Foreskin fibroblast (primary cell): ENCODE measurements at places on chromosomes 6 and 20.

DNA sequence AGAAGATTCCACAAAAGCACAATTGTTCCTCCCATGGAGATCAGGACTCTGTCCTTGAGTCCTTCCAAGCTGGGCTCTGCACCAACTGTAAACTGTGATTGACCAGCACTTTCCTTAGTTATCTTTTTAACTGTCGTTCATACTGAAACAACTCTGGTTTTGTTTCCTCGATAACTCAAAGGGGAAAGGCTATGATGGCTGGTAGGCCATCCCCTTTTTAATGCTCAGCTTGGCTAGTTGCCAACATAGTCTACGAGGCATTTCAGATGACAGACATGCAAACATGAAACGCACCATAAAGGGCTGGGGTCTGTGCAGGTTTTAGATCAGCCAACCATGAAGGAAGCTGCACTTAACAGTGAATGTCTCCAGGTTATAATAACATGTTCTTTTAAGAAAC is 497.1 kb upstream of the ARID1B start:
- DNase-seq = no peak

DNA sequence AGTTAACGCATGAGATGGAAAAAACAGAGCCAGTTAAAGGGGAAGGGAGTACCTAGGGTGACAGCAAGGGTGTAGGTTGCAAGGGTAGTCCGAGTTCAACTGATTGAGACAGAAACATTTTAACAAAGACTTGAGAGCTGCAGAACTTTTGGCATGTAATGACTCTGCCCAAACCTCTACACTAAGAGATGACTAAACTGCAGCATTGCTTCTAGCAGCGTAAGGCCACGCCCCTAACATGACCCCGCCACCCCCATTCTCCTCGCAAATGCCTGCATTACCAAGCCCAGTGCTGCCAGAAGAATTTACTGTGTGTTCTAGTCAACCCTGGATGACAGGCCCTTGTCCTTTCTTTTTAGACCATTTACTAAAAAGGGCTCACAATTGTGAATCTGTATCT is 6.3 kb upstream of the HINT3 start:
- DNase-seq = peak; percentile 84

GRCh38 chr6:14193524-14193923 is 76.0 kb downstream of the CD83 start:
- no peak for DNase-seq

- DNase-seq = no peak
Measured at GRCh38 chr6:7933794-7934193, 23.2 kb upstream of the TXNDC5 start.

GRCh38 chr20:63138855-63139341 is 77.0 kb downstream of the YTHDF1 start:
- no peak for DNase-seq

- DNase-seq = peak; percentile 46
Measured at GRCh38 chr20:953742-954141, 37.6 kb upstream of the ANGPT4 start.

DNA sequence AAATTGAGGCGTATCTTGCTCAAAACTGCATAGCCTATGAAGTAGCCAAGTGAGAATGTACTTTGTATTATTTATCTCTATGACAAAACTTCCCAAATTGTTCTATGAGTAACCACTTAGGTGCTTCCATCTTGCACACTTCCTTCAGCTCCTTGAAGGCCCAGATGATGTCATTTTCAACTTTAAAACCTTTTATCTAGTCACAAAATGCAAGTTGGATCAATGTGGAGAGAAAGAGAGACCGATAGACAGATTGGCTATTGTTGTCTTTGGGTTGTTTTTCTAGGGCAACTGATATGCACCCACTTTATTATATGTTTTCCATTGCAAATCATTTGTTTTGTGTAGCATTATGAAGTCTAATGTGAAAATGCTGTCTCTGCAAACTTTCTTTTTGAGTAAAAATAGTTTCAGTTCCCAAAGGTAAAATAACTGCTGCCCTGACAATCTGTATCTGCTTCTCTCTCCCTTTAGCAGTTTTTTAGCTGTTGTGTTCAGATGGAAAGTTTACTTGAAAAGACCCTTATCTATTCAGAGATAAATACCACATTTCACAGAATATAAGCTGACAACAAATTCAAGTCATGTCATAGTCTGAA is 73.7 kb upstream of the CITED2 start:
- peak; percentile 49 for DNase-seq

DNA sequence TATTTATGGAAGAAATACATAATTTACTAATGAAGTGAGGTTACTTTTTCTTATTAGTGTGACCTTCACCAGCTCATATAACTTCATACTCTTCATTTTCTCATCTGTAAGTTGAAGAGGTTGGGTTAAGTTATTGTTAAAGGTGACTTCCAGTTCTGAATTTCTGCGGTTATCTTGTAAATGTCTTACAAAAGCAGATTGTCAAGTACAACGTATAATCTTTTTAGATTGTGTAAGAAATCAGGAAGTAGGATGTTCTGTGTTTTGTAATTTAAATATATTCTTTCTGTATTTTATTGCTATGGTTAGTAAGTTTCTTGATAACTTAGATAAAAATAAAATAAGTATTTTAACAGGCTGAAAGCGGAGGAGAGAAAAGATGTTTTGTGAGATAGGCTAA is 12.0 kb downstream of the WTAP start:
- DNase-seq = no peak

GRCh38 chr6:121201105-121201504 is 133.2 kb downstream of the TBC1D32 start:
- no peak for DNase-seq

DNA sequence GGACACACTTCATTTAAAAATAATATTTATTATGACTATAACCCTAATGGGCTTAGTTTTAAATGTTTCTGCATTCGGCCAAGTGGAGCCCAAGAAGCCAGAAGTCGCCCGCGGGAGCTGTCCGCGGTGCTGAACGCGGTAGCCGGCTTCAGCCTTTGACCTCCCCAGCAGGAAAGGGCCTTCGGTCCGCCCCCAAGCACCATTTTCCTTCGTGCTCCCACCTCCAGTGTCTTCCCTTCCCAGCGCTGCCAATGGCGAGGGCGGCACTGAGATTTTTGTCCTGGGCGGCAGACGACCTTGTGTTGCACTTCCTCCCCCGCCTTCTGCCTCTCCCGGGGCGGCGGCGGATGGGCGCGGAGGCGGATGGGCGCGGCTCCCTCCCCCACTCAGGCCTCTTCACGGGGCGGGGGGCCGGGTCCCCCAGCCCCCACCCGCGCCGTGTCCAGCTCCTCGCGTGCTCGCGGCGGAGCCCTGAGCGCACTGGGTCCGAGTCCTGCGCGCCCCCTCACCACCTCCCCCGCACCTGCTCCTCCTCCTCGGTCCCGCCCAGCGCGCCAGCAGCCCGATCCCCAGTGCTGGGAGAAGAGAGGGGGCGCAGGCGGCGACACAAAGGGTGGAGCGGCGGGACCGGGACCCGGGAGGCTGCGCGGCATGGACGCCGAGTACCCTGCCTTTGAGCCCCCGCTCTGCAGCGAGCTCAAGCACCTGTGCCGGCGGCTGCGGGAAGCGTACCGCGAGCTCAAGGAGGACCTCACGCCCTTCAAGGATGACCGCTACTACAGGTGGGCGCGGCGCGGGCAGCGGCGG is 23.6 kb upstream of the TMEM181 start:
- peak; percentile 70 for DNase-seq

- no peak for DNase-seq
Measured at GRCh38 chr20:4805663-4806449, 84.1 kb downstream of the PRND start.

GRCh38 chr6:16132909-16133308 is 4.0 kb downstream of the MYLIP start:
- DNase-seq = no peak

- DNase-seq = peak; percentile 18
Measured at GRCh38 chr6:149268768-149269167, 48.7 kb upstream of the TAB2 start.

- no peak for DNase-seq
Measured at GRCh38 chr20:48489046-48489463, 338.7 kb downstream of the PREX1 start.

GRCh38 chr20:21353236-21353635 is 44.1 kb downstream of the NKX2-4 start:
- peak; percentile 18 for DNase-seq

DNA sequence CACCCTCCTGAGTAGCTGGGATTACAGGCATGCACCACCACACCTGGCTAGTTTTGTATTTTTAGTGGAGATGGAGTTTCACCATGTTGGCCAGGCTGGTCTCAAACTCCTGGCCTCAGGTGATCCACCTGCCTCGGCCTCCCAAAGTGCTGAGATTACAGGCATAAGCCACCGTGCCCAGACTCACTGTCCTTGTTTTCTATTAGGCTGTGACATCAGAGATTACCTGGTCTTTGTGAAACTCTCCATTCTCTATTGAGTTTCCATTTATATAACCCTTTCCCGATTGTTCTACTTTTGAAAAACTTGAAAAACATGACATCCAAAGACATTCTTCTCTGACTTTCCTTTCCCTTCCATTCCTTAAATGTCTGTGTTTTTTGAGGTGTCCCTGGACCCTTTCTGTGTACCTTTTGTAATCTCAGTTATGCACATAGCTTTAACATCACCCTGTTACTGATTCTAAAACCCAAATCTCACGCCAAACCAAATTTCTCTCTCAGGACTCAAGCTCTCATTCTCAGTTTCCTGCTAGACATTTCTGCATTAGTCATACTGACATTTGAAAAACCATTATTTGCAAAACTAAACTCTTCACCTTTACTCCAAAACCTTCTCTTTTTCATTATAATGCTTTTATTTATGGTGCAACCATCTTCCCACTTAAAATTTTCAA is 137.0 kb downstream of the KHDC1L start:
- no peak for DNase-seq

DNA sequence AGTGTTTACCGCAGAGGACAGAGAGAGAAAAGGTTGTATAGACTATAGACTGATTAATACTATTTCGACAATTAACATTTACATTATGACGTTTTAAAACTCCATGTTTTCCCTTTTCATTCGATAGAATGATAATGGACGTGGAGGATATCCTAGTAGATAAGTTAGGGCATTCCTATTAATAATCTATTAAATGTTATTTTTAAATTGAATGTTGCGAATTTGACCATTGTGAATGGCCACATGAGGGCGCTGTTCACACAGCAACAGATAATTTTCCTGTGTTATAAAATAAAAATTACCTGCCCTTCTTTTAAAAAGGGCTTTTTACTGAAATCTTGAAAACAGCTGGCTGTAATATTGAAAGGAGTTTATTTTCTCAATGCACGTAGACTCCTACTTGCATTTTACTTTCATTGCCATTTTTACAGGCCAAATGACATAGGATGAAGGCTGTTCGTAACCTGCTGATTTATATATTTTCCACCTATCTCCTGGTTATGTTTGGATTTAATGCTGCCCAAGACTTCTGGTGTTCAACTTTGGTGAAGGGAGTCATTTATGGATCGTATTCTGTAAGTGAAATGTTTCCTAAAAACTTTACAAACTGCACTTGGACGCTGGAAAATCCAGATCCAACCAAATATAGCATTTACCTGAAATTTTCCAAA is 3.3 kb downstream of the ADGRB3 start:
- DNase-seq = peak; percentile 74

- peak; percentile 12 for DNase-seq
Measured at GRCh38 chr6:100057941-100058340, 63.9 kb upstream of the MCHR2 start.

GRCh38 chr6:14966906-14967711 is 278.8 kb upstream of the JARID2 start:
- no peak for DNase-seq

DNA sequence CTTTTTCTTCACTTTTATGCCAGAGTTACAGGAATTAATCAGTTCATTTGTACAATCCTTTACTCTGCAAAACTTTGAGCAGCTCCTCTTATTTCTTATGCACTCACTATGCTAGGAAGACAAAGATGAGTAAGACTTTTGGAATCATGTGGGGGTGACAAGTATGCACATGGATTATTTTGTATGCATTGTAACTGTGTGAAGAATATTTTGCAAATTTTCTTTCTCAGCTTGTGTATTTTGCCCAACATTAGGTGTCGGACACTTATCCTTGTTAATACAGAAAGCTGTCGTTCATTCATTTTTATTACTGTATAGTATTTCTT is 88.6 kb downstream of the PPP1R14C start:
- peak; percentile 13 for DNase-seq

- no peak for DNase-seq
Measured at GRCh38 chr6:85684133-85684808, 41.6 kb upstream of the SYNCRIP start.

- DNase-seq = no peak
Measured at GRCh38 chr20:23083553-23084220, 2.4 kb downstream of the CD93 start.

- peak; percentile 19 for DNase-seq
Measured at GRCh38 chr6:90429713-90430112, 133.1 kb upstream of the BACH2 start.

DNA sequence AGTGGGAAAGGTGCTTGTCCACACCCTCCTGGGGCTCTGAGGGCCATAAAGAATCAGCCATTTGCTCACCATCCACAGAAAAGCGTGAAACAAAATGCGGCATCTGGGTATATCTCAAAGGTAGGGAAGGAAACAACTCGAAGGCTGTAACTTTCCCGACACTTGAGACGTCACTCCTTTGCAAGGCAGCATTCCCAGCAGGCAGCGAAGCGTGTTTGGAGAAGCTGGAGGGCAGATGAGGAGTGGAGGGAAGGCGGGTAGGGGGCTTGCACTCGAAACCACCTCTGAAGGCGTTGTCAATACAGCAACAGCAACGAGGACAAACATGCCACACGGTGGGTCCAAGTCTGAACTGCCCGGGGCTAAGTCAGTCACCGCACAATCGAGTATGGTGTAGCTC is 98.4 kb downstream of the FOXC1 start:
- DNase-seq = no peak

- DNase-seq = no peak
Measured at GRCh38 chr20:60822699-60823607, 429.1 kb upstream of the CDH4 start.

DNA sequence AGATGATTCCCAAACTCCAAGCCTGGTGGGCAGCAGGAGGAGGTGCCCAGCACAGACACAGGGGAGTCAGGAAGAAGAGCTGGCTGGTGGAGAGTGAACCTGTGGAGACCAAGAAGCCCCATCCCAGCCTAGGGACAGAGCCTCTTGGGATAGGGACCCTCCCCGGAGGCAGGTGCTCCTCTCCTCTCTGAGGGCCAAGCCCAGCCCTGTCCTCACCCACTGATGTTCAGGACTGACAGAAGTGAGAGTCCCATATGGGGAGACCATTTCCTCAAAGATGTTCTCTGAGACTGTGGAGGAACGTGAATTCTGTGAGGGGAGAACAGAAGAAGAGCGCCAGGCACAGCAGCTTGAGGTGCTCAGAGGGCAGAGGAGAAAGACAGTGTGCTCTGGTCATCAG is 2.4 kb upstream of the EBF4 start:
- DNase-seq = no peak
